Kidney tubule cell (primary cell): ENCODE measurements at places on chromosomes 7 and 10.
A peak's percentile ranks its signal among the peaks of the same experiment; 100 is the strongest.

- DNase-seq: peak; percentile 82
Observed at GRCh38 chr10:6141296-6142151, 52.7 kb downstream of the RBM17 start.

DNA sequence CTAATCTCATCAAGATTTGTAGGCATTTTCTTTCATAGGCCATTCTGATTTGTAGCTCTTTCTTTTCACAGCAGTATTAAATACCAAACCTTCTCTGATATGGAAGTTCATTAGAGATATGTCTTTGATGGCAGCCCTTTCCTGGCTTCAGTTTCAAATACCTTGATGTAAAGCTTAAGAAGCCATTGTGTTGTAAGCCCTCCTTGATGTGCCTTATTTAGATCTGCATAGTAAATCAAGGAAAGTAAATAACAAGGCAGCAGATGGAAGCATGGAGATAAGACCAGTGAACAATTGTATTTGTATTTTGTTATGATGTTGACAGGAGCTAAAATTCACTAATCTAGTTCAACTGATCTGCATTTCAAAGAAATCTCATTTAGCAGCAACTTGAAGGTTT is 234.9 kb upstream of the PPP1R3A start:
- DNase-seq: no peak

GRCh38 chr7:137304624-137305235 is 38.8 kb downstream of the PTN start:
- no peak for DNase-seq

- no peak for DNase-seq
Observed at GRCh38 chr7:70014472-70015177, 416.4 kb downstream of the AUTS2 start.

GRCh38 chr7:31724696-31725095 is 37.7 kb downstream of the PPP1R17 start:
- DNase-seq: no peak

GRCh38 chr10:114394531-114394930 is 9.8 kb downstream of the AFAP1L2 start:
- no peak for DNase-seq

- no peak for DNase-seq
Observed at GRCh38 chr10:82440775-82441174, 565.8 kb downstream of the NRG3 start.

GRCh38 chr7:113731571-113731970 is 187.2 kb downstream of the PPP1R3A start:
- no peak for DNase-seq

GRCh38 chr7:33667196-33667595 is 238.1 kb upstream of the BMPER start:
- peak; percentile 45 for DNase-seq

GRCh38 chr7:155453296-155454182 is 4.4 kb upstream of the EN2 start:
- DNase-seq: no peak

GRCh38 chr7:68873616-68874015 is 724.7 kb upstream of the AUTS2 start:
- no peak for DNase-seq

DNA sequence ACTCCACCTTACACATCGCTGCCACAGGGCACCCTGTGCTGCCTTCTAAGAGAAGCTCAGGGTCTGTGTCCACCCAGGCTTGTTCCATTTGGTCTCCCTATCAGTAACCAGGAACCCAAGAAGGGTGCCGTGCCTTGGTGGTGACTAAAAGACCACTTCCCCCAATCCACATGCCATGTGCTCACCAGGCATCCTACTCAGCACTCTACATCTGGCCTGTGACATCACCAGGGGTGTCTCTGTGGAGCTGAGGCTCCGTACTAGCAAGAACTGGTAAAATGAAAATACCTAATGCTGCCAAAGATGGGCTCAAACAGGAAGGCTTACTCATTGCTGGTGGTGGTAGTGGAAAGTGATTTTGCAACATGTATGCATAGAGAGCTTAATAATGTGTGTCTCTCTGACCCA is 19.0 kb upstream of the C10orf71 start:
- no peak for DNase-seq

DNA sequence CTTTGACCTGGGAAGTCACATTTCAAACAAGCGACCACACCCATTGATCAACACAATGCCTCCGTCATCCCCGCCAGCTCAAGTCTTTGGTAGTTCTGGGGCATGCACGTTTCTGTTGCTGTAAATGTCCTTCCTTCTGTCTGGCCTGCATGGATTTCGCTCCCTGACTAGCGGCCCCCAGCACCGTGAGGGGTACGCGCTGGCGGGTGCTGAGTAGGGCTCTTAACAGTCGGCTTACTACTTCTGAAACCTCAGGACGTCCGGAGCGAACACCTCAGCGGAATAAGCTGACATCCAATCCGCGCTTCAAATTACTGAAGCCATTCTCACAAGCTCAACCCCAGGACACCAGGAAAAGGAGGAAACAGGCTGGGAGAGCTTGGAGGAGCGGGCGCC is 505 bp downstream of the NUDCD3 start:
- DNase-seq: peak; percentile 48
